ENCODE measurements at places on chromosomes 16 and 17. TPM values are rescaled to one million over a fixed set of nuclear protein-coding genes. Genes with fewer than 3 reads are reported as not detected.
A peak's percentile ranks its signal among the peaks of the same experiment; 100 is the strongest.

The PRCD gene
- not detected for total RNA-seq

- no peak for DNase-seq
Observed at GRCh38 chr17:9225305-9226101, 204.2 kb downstream of the NTN1 start.

GRCh38 chr16:27700304-27700995, 150.5 kb downstream of the KATNIP start:
- DNase-seq = no peak

GRCh38 chr17:47791025-47791424, 30.6 kb downstream of the OSBPL7 start:
- DNase-seq = no peak

DNA sequence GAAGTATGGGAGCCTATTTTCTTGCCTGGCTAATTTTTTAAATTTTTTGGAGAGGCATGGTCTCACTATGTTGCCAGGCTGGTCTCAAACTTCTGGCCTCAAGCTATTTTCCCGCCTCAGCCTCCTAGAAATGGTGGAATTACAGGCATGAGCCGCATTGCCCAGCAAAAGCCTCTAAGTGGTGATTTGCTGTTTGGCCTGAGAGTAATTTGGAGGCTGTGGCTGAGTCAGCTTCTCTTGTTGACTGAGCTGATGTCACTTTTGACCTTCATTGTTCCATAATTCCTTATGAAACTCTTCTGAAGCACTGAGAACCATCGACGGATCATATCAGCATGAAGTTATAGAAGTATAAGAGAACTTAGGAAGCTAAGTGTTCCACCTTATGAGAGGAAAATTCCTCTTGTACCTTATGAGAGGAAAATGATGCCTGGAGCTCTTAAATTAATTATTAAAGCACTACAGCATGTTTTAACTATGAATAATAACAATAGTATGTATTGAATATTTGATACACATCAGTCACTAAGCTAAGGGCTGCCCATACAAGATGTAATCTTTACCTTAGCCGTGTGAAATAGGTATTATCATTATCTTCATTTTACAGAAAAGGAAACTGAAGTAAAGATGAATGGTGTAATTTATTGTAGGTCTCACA, 220.8 kb upstream of the MON1B start:
- DNase-seq = peak; percentile 43
